ENCODE measurements at places on chromosomes 6 and 20. TPM values are rescaled to one million over a fixed set of nuclear protein-coding genes. Genes with fewer than 3 reads are reported as not detected.

The CLVS2 gene
- not detected for polyA plus RNA-seq

GRCh38 chr20:47358672-47359529 is 2.4 kb upstream of the ZMYND8 start:
- DNase-seq, result peak; percentile 83

DNA sequence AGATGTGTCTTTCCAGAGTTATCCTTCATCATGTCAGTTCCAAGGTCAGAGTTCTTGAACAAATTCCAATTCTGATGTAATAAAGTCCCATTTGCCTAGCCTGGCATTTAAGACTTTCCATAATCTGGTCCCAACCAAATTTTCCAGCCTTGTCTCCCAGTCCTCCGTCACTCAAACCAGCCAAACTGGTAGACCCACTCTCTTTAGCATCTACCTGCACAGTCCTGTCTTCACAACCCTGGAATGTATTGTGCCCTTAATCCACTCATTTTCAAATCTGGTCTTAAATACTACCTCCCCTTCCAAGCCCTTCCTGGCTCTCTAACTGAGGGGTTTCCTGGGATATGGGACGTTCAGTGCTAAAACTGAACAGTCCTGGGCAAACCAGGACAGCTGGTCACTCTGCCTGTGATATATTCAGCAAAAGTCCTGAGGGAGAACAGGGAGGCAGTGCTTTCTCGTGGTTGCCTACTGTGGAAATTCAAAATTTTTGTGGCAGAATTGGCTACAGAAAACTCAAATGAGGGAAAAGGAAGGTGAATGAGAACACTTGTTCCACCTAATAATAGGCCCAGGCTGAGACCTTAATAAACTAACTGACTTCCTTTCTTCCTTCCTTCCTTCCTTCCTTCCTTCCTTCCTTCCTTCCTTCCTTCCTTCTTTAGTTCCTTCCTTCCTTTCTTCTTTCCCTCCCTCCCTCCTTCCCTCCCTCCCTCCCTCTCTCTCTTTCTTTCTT is 10.8 kb upstream of the AKAP7 start:
- DNase-seq, result no peak

- DNase-seq, result no peak
Observed at GRCh38 chr6:107629548-107630129, 139.7 kb downstream of the SOBP start.

GRCh38 chr6:158853072-158853879 is 34.1 kb upstream of the EZR start:
- no peak for DNase-seq

DNA sequence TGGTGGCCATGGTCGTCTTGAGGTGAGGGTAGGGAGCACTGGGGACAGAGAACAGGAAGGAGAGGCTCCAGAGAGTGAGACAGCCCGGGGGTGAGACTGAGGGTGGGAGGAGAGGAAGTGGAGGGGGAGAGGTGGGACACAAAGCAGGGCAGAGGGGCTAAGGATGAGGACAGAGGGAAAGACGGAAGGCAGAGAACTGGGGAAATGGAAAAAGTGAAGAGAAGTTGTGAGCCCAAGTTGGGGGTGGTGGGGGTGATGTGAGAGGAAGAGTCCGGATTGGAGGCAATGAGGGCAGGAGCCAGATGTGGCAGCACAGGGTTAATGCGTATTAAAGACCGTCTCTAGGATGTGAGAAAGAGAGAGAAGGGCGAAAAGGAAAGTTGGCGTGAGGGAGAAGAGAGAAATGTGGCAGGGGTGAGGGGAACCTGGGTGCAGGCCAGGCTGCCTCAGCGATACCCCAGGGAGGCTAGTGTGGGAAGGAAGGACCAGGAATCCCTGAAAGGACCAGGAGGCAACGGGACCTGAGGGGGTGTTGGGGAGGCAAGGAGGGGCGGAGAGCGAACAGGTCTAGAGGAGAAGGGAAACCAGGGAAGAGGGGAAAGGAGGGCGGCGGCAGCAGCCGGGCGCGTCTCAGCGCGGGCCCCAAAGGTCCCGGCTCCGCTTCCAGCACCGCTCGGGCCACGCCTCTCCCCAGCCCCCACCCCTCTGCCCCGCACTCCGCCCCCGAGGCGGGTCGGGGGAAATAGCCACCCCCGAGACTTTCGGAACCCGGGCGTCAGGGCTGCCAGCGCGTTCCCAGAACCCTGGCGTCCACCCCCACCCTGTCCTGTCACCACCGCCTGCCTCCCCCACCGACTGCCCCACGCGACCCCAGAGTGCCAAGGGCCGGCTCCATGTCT is at the start of gene PPP1R18:
Gene PPP1R18 (minus strand): TSS at position 637 of the 899 bp plus-strand sequence. CDS start 627 bp downstream, at position 10.
- peak; percentile 89 for DNase-seq

Measured in heart left ventricle (tissue), 16 donors.